Progenitor cell of endocrine pancreas (in vitro differentiated cells): ENCODE measurements at places on chromosomes 6 and 20. TPM values are rescaled to one million over a fixed set of nuclear protein-coding genes. Genes with fewer than 3 reads are reported as not detected.

TNFRSF6B gene
- total RNA-seq = not detected in 2 replicates

PCK1 gene
- total RNA-seq = not detected in 2 replicates

DNA sequence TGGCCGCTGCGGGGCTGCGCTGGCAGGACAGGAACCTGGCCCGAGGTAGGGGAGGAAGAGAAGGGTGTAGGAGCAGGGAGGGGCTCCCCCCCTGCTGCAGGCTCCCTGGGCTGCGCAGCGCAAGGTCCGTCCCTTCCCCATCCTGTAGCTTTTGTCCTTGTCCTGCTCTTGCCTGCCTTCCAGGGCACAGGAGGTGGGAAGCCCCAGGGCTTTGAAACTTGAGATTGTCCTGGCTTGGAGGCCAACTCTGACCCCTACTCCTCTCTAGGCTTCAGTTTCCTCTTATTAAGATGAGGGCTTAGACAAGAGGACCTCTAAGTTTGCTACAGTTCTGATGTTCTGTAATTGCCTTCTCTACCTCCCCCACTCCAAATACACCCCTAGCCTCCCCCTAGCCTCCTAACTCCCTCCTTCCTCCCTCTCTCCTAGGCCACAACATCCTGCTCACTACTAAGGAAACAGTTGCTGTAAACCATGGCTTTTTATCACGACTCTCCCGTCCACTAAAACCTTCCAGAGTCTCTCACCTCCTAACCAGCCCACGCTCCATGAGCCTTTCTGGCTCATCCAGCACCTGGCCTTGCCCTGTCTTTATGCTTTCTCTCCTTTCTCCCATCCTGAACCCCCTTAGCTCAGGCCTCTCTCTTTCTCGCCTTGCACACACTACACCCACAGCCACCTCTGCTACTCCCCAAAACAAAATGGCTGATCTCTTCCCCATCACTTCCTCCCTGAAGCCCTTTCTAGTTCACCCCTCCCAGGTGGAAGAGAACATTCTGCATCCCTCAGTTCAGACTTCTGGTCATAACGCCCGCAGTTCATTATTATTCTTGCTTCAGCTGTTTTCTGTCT, 10.2 kb downstream of the UNC5CL start:
- H3K27me3 ChIP-seq = no peaks in the 10 kb centered on the region
- peak overlapping the region; percentile 89 for H3K4me3 ChIP-seq
- peak overlapping the region; percentile 75 for H3K27ac ChIP-seq
- DNase-seq = no peak

DNA sequence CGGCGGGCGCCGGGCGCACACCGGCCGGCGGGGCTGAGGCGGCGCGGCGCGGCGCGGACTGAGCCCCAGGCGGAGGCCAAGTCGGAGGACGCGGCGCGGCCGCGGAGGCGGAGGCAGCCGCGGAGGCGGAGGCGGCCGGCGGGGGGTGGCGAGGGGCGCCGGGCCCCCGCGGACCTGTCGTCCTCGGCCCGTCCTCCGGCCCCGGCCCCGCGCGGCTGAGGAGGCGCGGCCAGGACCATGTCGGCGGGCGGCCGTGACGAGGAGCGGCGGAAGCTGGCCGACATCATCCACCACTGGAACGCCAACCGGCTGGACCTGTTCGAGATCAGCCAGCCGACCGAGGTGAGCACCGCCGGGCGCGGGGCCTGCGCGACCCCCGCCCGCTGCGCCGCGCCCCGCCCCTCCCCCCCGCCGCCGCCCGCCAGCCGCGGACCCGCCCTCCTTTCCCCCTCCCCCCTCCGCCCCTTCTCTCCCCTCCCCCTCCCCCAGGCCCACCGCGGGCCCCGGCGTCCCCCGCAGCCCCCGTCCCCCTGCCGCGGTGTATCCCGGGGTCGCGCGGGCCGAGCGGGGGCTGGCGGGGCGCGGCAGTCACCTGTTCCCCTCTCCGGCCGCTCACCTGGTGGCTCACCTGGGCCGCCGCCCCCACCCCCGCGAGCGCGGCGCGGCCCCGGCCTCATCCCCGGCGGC, at the start of gene AFDN:
Gene AFDN, plus strand, starts transcription at position 16 of the 687 bp plus-strand sequence. Its CDS starts 222 bp downstream, at position 238.
- peak within 1 kb of the TSS; percentile 96 for H3K4me3 ChIP-seq
- peak; percentile 56 for DNase-seq
- no peaks in the 10 kb centered on the region for H3K27me3 ChIP-seq
- H3K36me3 ChIP-seq = peaks cover 12% of the 10 kb centered on the region
- H3K4me1 ChIP-seq = peaks cover 41% of the 10 kb centered on the region
- peak within 1 kb of the TSS; percentile 99 for H3K27ac ChIP-seq

- DNase-seq = no peak
- peaks cover 16% of the 10 kb centered on the region for H3K4me1 ChIP-seq
- H3K4me3 ChIP-seq = no peak overlapping the region
These were observed 72.3 kb downstream of the OR2B2 start for GRCh38 chr6:27839626-27840475.
